ENCODE measurements at places on chromosomes 16 and 17.

DNA sequence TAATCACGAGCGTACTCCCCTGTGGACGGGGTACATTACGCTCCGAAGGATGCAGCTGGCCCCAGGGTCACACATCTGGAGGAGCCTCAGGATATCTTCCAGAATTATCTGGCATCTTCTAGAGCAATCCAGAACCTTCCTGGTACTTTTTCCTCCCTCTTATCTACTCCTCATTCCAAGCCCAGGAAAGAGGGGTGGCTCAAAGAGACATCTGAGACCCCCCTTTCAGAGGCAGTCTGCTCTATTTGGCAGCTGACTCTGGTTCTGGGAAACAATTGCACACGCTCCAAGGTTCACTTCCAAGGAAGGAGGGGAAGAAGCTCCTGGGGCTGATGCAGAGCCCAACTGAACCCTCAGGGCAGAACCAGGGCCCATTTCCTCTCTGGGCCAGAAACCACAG, 14.9 kb downstream of the RBFOX3 start:
- no peak for DNase-seq

- DNase-seq: no peak
These were observed 67.6 kb upstream of the ANKFN1 start for GRCh38 chr17:56085576-56086267.

DNA sequence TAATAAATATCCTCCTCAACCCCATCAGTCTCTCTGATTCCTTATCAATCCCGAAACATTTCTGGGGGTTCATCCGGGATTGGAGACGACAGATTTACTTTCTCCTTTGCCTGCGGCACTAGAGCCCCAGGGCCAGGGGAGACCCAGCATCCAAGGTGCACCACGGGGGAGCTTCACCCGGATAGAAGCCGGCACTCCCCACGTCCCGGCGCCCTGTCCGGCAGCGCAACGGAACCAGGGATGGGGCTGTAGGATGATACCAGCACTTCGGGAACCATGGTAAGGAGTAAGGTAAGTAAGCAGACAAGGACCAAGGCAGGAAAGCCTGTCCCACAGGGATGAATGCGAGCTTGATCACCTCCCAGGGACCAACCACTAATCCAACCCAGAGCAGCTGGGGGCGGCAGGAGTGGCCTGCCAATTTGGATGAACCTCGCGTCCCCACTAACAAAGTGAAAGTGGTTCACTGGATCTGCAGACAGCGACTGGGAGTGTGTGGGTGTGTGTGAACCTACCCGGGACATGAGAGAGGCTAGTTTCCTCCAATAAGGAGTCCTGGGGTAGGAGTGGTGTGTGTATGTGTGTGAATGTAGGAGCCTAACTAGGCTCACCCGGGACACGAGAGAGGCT, 11.9 kb downstream of the POLR3K start:
- no peak for DNase-seq

DNA sequence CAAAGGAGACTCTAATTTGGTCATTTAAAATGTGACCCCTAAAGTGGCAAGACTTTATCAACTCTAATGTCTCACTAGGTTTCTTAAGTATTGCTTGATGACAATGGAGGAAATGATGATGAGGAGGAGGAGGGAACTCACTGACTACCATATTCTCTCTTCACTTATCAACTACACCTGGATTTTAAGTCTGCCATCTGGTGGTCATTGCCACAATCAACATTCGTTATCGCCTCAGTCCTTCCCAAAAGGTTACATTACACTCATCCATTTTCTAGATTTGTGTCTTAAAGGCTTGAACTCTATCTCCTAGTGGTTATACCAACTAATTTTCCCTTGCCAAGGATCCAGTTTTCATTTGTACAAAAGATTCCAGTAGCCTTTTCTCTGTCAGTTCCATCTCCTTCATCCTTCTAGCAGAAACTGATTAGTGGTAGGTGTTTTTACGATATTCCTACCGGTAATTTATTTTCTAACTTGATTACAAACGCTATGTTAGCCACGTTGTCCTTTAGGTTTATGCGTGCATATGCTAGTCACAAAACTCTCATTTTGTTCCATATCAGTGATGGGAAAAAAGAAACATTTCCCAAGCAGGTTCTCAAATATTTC, 114.6 kb upstream of the NOG start:
- no peak for DNase-seq

DNA sequence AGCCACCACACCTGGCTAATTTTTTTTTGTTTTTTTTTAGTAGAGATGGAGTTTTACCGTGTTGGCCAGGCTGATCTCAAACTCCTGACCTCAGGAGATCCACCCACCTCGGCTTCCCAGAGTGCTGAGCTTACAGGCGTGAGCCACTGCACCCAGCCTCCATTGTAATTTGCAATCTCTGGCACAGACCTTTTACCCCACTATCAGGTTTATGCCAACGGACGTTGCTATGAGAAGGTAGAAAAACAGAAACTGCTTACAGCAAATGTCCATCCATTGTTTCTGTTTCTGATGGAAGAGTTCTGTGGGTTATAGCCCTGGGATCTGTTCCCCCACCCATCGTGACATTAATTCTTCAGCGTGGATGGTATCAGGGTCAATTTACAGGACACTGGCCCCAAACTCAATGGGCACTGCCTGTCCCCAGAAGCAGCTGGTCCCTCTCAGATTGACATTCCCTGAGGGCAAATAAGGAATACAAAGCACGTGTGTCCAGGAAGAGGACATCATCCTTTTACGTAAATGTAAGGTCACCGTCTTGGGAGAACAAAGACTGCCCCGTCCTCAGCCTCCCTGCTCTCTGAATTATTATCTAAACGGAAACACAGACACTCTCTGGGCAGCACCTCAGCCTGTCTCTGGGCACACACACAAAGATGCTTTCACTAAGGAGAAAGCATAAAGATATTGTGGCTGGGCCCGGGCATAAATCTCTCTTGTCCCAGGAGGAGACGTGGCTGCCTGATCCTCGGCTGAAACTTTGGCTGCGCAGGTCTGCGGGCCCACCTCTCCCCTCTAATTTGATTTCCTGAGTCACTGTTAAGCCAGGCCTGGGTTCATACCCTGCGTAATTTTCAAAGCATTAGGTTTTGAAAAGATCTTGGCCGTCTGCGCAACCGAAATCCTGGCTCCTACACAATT, 5.2 kb downstream of the KCNG4 start:
- no peak for DNase-seq

- DNase-seq: no peak
These were observed 27.4 kb downstream of the SNX11 start for GRCh38 chr17:48134912-48135480.

GRCh38 chr17:2705263-2705662, 6.3 kb downstream of the CLUH start:
- peak; percentile 51 for DNase-seq

DNA sequence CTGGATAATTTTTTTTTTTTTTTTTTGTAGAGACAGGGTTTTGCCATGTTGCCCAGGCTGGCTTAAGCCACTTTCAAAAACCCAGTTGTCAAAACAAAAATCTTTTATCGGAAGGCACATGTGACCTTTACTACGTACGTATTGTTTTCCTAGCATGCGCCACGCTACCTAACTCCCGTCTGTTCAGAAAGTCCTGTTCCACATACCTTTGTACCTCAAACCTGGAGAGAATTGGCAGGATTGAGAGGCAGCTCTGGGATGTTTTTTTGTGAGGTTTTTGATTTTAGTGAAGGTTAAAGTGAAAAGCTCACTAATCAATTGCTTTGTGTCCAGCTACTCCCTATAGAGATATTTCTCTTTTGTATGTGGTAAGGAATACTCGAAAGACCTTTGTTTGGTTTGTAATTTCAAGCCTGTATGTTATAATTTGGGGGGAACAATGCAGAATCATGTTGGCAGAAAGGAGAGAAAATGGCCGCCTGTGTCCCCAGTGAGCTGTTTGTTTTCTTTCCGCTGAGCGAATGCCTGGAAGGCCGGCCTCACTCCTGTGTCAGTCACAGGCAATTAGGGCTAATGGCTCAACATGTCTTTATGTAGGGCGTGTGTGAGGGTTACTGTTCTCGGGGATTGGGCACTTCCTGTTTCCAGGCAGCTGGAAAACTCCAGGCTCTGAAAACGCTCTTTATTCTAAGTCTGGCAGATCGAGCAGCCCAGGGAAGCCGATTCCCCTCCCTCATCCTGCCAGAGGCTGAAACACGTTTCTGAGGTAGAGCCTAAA, 60.8 kb upstream of the CLEC18A start:
- DNase-seq: peak; percentile 80

GRCh38 chr16:68843482-68844210, at the start of gene TANGO6:
Gene TANGO6 (plus strand): TSS chr16:68843531. CDS start chr16:68843618, 87 bp downstream.
- peak; percentile 91 for DNase-seq

GRCh38 chr17:47427985-47428384, 102.9 kb upstream of the NPEPPS start:
- DNase-seq: no peak

DNA sequence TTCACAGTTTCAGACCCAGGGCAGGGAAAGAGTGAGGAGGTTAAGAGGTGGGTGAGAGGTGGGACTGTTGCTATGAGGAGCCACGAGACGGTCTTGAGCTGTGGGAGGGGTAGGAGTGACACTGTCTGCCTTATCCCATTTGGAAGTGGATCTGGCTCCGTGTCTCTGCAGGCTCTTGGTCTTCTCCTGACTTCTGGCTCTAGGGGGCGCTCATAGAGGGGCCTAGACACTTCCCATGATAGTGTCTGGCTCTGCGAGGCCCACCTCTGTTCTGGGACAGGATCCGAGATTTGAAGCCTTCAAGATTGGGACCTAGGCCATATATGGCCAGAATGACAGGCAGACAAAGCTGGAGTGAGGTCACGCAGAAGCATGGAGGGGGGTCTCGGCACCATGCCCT, 204.5 kb downstream of the GSG1L start:
- DNase-seq: peak; percentile 19

- no peak for DNase-seq
These were observed 30.0 kb downstream of the ZNF469 start for GRCh38 chr16:88412766-88413165.

GRCh38 chr16:57061084-57061905, 31.1 kb upstream of the CPNE2 start:
- DNase-seq: peak; percentile 92

DNA sequence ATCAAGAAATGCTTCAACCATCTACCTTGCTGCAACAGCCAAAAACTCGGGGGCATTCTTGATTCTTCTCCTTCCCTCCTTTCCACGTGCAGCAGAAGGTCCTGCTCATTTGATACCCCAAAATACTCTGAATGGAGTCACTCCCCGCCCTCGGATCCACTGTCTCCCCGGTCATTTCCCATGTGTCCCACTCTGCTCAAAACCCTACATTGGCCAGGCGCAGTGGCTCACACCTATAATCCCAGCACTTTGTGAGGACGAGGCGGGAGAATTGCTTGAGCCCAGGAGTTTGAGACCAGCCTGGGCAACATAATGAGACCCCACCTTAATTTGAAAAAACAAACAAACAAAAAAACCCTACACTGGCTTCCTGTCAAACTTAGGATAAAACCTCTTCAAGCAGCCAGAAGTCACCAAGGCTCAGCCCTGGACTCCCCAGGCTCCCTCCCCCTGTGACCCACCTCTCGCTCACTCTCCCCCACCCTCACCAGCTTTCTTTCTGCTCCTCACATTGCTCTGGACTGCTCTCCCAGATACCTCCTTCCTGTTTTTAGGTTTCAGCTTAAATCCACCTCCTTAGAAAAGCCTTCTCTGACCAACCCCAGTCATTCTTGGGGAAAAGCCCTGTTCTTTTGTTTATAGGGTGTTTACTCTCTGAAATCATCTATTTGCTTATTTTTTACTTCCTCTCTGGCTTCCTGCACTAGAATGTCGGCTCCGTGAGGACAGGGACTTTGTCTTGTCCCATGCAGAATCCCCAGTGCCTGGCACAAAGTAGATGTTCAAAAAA, 2.8 kb downstream of the SLC13A2 start:
- peak; percentile 13 for DNase-seq

GRCh38 chr17:41650794-41651624, 26.6 kb upstream of the KRT17 start:
- DNase-seq: no peak

- peak; percentile 64 for DNase-seq
These were observed 16.5 kb upstream of the ZFHX3 start for GRCh38 chr16:73064212-73064993.

GRCh38 chr17:58802188-58802587, 46.5 kb downstream of the PPM1E start:
- DNase-seq: no peak

GRCh38 chr16:58088091-58088490, 41.1 kb downstream of the CFAP20 start:
- no peak for DNase-seq

DNA sequence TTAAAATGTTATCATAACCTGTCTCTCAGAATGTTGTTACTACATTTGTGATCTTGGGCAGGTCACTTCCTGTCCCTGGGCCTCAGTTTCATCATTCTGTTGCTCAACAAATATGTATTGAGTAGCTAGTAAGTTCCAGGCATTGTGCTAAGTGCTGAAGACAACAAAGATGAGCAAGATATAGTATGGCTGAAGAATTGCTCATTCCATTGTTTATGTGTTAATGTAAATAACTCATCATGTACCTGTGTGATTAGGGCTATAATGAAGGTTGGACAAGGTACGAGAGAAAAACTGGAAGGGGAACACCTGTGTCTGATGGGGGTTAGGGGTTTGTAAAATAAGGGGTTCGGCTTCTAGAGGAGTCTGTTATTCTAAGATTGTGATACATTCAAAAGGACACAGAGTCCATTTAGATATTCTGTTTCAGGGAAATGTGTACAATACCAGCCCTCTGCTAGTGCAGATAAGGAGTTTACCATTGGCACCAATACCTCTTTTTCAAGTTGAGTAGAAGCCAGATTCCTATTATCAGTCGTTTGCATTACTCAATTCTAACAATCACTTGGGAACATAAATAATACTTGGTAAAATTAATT, 20.0 kb downstream of the TUBG1 start:
- no peak for DNase-seq

DNA sequence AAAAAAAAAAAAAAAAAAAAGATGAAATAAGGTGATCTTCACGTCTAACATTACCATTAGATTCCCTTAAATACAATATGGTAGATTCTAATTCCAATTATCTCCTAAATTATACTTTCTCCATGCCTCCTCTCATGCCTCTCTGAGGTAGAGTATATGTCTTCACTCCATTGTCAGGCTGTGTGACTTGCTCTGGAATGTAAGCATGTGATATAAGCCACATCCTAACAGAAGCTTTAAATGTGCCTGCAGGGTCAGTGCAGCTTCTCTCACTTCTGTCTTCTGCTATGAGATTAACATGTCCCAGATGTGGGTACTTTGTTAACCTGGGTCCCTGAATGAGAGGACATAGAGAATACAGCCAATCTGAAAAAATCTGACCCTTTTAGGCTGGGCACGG, 32.6 kb downstream of the MED13 start:
- no peak for DNase-seq

GRCh38 chr16:272633-273546, 2.9 kb downstream of the RGS11 start:
- no peak for DNase-seq

GRCh38 chr16:69820926-69821541, 58.9 kb downstream of the WWP2 start:
- no peak for DNase-seq

Measured in sigmoid colon (tissue), 7 donors.